ENCODE measurements at places on chromosomes 13 and 19.

DNA sequence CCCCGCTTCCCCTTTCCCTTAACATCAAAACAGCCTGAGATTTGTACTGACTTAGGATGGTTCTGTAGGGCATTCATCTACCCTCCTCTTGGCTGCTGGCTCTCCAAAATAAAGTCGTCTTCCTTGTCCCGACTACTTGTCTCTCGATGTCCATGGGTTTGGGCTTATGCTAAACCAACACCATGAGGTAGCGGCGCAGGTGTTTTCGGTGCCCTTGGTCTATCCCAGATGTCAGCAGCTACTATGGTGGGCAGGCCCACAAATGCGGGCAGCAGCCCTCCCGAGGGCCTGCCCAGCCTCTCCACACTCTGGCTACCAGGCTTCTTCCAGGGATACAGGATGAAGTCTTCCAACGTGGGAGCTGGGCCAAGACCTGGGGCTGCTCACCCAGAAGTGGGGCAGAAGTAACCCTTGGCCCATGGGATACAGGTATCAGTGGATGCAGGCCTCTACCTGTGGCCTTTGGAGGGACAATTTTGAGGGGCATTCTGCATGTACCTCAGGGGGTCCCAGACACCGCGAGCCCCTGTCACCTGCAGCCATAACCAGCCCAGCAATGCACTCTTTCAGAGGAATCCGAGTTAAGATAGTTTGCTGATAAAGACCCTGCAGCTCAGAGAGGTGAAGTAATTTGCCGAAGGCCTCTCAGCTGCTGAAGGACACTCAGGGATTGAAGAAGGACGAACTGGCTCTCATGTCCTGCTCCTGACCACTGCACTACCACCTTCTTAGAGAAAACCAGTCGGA, 47.8 kb upstream of the VSTM2B start:
- DNase-seq = no peak

- no peak for DNase-seq
Observed at GRCh38 chr13:110233181-110233950, 73.6 kb downstream of the COL4A1 start.

DNA sequence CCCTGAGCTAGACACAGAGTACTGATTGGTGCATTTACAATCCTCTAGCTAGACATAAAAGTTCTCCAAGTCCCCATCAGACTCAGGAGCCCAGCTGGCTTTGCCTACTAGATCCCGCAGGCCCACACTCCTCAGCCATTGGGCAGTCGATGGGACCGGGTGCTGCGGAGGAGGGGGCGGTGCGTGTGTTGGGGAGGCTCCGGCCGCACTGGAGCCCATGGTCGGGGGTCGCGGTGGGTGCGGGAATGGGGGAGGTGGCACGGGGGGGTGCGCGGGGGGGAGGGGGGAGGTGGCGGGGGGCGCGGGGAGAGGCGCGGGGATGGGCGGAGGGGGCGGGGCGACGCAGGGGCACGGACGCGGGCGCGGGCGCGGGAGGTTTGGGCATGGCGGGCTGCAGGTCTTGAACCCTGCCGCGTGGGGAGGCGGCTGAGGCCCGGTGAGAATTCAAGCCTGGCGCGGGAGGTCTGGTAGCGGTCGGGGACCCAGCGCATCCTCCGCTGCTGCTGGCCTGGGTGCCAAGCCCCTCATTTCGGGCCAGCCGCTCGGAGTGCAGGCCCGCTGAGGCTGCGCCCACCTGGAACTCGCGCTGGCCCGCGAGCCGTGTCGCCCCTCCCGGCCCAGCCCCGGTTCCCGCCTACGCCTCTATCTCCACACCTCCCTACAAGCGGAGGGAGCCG, 674.1 kb downstream of the SLITRK5 start:
- DNase-seq = no peak

DNA sequence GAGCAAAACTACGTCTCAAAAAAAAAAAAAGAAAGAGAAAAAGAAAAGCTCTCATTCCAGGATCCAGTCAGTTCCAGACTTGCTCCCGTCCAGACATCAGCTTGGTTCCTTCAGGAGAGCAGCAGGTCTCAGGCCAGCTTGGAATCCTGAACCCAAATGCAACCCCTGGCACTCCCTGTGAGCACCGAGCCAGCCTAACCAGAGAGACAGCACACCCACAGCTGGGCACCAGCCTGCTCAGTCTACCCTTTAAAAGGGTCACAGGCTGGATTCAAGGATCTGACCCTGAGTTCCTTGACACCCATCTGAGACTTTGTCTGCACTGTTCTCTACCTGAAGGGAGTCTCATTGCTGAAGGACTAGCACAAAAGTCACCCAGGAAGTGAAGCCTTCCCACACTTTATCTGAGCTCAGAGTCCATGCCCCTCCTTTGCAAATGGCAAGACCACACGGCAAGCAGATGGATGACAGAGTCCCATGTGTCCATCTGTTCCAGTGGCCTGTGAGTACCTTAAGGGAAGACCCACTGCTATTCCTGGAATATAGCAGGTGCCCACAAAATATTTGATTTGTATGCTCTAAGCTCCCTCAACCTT, 1.4 kb downstream of the PEPD start:
- no peak for DNase-seq

GRCh38 chr19:4673216-4673615, 3.1 kb upstream of the MYDGF start:
- DNase-seq = no peak

Data from activated naive CD4-positive, alpha-beta T cell treated with anti-CD3 and anti-CD28 coated beads, Interleukin-2, amount 10 ng/mL, durations not matched to agents 7 days and 5 days (primary cell).